ENCODE measurements at places on chromosomes 4 and X.

DNA sequence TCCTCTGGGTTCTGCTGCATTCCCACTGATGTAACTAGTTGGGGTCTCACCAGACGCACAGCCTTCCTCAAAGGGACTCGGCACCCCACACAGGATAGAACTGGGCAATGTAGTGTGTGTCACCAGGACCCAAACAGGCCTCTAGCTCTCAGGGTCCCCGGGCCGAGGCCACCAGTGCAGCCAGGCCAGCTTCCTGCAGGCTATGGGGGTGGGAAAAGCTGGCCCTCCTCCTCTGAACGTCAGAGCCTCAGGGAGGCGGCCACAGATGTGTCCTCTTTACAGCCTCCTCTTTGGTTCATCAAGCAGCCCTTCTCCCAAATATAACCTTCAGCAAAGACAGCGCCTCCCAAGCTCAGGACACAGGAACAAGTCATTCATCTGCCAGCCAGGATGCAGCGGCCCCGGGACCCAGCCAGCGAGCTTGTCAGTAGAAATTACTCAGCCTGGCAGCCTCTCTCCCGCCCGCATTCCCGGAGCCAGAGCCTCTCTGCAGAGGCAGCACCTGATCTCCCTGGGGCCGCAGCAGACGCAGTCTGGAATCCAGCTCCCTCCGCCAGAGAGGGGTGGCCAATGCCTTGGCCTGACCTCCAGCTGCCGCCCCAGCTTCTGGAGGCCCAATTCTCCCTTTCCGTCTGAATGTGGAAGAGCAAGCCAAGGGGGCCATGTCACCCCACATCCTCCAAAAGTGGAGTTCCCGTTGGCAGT is 288.5 kb downstream of the FBXW7 start:
- DNase-seq: no peak

- no peak for DNase-seq
Measured at GRCh38 chr4:70885174-70885573, 17.0 kb upstream of the MOB1B start.

GRCh38 chr4:185534866-185535611 is at the start of gene PDLIM3:
TSS of gene PDLIM3 (minus strand) at chr4:185535507. CDS start at chr4:185535434, 73 bp downstream.
- no peak for DNase-seq

DNA sequence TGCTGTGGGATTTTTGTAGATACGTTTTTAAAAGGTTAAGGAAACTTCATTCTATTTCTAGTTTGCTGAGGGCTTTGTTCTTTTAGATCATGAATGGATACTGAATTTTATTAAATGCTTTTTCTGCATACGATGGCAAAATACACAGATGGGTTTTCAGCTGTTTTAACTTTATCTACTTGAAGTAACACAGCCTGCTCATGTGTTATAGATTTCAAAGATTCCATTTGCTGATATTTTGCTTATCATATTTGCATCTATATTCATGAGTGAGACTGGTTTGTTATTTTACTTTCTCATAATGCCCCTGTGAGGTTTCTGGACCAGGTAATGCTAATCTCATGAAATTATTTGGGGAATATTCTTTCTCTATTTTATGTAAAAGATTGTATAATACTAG is 34.5 kb upstream of the HERC5 start:
- no peak for DNase-seq

- no peak for DNase-seq
Measured at GRCh38 chrX:50815120-50815519, 1.1 kb upstream of the SHROOM4 start.

GRCh38 chr4:117770269-117771102 is 263.8 kb upstream of the NDST3 start:
- no peak for DNase-seq

DNA sequence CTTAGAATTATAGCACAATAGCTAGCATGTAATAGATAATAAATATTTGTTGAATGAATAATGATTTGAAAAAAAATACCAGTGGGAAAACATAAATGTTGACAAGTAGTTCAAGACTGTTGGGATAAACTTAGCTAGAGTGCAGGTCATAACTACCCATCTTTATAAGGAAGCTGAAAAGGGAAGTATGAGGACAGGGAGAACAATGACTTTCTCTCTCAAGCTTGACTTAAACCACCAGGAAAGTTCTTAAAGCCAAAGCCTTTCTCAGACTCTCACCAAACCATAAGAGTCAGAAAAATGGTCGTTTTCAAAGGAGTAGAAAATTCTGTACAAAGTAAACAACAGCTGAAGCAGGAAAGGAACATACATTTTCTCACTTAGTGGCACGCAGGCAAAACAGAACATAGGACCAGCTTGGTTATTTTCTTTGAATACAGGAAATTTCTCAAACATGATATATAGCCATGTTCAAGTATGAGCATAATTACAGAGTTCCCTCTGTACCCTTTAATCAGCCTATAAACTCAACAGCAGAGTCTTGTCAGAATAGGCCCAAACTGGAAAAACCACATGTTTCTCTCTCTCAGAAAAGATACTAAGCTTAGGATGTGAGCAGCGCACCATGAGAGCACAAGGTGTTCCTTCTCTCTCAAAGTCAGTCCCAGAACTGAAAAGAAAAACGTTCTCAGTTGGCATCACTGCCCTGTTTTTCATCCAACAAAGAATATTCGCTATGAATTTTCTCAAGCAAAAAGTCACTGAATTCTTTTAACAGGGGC is 28.7 kb downstream of the MAPK10 start:
- no peak for DNase-seq
